Stimulated activated CD4-positive, alpha-beta T cell treated with anti-CD3 and anti-CD28 coated beads, Interleukin-1b, Interleukin-23, amount 100 ng/mL, for 1 hour (primary cell): ENCODE measurements at places on chromosomes 7 and 10.

GRCh38 chr10:68156373-68157185, 47.3 kb downstream of the MYPN start:
- peak; percentile 8 for DNase-seq

DNA sequence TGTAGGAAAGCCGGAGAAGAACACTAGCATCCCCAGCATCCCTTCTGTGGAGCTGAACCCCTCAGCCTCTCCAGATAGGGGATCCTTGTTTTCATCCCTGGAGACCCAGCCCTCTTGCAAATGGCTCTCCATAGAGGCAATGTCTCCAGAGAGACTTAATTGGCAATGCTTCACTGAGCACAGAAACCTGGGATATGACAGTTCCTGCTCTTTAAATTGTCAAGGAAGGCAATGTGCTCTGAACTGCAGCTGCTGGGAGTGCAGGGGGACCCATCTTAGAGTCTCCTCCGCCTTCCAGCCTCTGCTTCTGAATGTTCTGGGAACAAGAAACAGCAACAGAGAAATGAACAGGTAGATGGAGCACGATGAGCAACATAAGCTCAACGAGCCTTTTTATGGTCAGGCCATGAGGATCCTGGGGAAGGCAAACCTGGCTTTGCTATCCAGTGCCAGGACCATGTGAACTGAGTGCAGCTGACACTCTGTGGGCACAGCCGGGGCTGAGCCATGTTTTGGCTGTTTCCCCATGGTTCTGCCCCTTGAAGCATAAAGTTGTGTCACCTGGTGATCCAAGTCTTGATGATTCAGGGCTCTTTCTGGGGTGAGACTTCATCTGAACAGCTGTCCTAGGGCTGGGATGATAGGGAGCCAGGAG, 481.0 kb downstream of the PLXNA4 start:
- no peak for DNase-seq

GRCh38 chr7:83441-83840, 108.9 kb upstream of the FAM20C start:
- no peak for DNase-seq

GRCh38 chr10:20596065-20596755, 300.9 kb downstream of the NEBL start:
- no peak for DNase-seq

DNA sequence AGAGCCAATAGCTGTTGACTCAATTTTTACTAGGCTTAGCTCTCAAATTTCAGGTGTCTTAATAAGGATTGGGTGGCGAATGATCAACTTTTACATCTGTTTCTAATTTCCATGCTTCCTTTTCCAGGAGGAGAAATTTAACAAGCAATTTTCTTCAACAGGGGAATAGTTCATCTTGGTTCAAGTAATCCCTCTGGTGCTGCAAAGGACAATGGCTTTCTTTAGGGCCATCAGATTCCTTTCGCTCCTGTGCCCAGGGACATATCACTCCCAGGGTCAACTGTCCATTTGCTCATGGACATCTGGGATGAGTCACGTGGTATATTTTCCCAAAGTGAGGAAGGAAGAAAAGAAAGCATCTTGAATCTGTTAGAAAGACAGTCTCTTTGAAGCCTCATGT, 313.3 kb downstream of the FRMD4A start:
- DNase-seq = no peak
